Ecto neural progenitor cell (in vitro differentiated cells): ENCODE measurements at places on chromosomes 1 and 21.

DNA sequence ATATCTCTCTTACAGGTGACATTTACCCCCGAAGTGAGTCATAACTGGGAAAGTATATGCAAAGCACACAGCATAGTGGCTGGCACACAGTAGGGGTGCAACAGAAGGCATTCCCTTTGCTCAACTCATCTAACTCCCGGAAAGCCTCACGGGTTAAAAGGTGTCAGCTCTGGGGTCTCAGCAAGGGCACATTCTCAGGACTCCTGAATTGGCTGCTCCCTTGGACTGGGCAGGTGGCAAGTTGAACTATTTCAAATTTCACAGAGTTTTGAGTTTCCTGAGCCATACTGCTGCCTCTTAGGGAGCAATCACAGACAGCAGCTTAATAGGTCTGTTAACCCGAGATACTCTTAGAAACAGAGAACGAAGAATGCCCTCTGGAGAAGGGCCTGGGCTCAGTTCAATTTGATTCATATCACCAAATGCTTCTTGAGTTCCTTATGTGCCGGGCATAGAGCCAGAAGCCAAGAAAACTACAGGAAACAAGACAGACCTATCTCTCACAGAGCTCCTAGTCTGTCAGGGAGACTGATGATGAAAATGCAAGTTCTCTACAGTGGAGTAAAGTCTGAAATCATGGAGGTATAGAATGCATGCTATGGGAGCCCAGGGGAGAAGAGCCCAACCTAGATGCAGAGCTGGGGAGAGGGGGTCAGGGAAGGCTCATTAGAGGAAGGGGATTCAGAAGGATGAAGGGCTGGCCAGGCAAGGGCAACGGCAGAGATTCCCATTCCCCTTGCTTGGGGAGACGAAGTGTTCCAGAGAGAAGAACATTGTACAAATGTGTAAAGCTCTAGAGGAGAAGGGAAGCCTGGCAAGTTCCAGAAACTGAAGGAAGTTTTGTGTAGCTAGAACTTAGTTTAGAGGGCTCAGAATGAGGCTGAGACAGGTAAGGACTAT, 143.9 kb upstream of the HMGB4 start:
- DNase-seq = peak; percentile 34

GRCh38 chr1:190068304-190068703, 409.4 kb downstream of the BRINP3 start:
- no peak for DNase-seq

DNA sequence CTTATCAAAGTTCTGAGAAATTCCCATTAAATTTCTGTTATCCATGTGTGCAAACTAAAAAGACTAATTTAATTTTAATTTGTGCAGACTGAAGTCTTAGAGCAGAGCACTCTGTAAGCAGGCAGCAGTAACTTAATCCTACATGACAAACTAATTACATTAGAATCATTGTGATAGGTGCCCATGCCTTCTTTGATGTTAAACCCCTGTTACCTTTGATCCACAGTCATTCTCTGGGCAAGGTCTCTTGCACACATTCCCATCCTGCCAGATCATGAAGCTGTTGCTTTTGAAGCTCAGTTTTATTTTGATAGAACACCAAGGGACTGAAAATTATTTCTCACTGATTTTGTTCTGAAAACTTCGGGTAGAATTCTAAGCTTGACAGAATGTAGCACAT, 77.2 kb downstream of the BCAR3 start:
- no peak for DNase-seq

- no peak for DNase-seq
Measured at GRCh38 chr1:3879099-3879498, 21.0 kb downstream of the C1orf174 start.

DNA sequence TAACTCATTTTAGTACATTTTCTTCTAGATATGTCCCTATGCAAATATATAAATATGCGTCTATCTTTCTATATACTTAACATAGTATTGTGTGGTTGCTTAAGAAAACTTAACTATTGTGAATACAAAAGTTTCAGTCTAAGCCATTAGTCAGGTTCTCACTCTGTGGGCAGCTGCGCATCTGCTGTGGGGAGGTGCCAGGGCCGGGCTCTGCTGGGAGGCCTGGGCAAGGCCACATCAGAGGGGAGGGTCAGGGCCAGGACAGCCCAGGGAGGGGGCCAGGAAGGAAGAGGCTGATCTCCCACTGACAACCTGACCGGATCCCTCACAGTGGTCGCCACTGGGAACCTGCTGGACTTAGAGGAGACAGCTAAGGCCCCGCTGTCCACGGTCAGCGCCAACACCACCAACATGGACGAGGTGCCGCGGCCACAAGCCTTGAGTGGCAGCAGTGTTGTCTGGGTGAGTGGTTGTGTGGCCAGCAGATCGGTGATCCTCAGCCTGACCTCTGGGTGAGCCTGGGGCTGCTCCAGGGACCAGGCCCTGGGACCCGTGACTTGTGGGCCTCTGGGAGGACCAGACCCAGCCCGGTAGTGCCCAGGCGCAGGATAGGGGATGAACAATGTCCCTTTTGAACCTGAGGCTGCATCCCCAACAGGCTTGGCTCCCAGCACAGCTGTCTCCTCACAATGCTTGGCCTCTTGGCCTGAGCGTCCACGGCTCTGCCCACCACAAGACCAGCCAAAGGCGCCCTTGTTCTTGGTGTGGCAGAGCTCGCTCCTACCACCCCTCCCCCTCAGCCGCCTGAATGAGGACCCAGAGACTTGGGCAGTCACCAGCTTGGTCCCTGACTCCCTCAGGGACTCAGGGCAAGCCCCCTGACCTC, 20.2 kb downstream of the LDLRAP1 start:
- DNase-seq = no peak

DNA sequence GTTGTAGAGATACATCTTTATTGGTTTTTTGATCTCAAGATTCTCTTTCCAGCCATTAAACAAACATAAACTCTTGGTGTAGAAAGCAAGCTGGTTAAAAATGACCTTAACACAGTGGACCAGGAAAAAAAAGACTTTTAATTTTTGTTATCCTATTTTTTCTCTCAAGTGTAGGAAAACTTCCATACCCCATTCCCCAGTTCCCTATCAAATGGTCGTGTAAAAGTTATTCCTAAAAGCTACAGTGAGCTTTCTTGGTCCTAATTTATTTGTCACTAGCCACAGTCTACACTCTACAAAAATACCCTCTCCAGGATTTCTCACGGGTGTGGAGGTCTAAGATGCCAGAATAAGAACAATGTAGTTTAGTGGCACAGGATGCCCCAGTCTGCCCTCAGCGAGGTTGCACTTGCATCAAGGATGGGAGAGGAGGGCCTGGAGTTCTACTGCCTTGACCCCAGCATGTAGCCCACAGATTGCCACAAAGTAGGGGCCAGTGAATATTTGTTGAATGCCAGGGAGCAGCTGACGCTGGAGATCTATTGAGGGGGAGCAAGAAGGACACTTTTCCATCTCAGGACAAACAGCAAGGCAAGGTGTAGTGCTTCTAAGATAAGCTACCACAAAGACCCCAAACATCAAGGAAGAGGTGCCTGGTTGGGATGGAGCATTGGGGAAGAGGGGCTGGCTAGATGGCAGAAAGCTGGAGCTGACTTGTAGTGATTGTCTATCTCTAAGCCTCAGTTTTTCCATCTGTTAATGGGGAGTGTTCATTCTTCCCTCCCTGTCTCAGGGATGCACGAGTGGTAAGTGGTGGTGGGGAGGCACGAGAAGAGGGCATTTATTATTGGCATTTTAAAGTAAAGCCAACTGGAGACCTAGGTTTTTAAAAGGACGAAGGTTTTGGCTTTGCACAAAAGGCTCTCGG, 1.8 kb downstream of the MYCL start:
- no peak for DNase-seq

DNA sequence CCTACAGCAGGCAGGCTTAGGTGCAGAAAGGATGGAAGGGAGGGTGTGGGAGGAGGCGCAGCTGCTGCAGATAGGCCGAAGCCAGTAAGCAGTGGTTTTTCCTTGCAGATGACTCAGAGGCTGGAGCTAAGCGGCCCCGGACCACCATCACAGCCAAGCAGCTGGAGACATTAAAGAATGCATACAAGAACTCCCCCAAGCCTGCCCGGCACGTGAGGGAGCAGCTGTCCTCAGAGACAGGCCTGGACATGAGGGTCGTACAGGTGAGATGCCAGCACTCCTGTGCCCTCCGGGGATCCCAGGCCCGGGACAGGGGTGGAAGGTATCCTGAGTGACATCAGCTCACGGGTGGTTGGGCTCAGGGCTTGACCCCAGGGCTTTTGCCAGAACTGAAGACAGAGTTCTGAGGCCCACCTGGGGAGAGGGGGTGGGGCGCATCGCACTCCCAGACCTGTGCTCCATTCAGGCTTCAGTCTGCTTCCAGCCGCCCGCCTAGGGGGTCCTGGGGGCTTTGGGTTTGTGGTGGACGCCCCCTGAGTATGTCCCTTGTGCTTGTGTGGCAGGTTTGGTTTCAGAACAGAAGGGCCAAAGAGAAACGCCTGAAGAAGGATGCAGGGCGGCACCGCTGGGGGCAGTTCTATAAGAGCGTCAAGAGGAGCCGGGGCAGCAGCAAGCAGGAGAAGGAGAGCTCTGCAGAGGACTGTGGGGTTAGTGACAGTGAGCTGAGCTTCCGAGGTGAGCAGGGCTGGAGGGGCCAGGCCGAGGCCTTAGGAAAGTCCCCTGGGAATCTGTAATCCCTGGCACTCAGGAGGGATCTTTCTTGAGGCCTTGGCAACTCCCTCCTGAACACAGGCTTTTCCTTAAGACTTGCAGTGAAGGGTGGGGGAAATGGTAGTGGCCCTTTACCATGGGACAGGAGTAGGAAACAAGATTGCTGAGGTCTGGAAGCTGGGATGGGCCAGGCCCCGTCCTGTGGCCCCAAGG, 41.5 kb downstream of the LHX4 start:
- DNase-seq = no peak

- no peak for DNase-seq
Measured at GRCh38 chr1:235160383-235160956, 580 bp downstream of the RBM34 start.

DNA sequence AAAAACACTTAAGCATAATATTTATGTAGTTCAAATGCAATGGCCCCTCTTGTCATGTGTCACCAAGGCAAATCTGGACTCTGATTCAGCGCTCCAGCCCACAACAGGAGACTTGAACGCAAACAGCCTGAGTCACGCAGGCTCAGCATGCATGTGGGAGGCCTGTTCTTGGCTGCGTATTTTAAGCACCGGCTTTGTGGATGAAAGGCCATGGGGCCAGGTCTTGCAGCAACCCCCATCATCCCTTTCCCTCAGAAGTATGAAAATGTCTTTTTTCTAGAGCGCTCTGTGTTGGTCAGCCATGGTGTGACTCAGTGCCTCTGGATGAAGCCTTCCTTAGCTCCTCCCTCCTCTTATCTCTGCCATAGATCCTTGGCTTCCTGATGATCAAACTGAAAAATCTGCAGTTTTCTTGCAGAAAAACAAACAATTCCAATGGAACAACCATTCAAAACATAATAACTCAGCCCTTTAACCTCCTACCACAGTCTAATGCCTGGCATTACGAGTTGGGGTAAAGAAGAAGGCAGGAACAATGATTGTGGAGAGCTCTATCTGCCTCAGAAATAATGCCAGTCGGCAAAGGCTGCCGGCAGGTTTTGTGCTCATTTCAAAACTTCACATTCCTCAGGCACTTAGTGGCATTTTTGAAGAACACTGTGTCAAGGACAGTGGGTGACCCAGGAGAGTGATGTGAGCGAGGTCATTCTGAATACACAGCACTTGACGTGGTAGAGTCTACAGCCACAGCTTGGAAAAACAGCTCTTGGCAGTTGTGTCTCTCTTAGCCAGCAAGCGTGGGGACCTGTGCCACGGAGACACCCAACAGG, 167.5 kb downstream of the CLIC6 start:
- DNase-seq = no peak

DNA sequence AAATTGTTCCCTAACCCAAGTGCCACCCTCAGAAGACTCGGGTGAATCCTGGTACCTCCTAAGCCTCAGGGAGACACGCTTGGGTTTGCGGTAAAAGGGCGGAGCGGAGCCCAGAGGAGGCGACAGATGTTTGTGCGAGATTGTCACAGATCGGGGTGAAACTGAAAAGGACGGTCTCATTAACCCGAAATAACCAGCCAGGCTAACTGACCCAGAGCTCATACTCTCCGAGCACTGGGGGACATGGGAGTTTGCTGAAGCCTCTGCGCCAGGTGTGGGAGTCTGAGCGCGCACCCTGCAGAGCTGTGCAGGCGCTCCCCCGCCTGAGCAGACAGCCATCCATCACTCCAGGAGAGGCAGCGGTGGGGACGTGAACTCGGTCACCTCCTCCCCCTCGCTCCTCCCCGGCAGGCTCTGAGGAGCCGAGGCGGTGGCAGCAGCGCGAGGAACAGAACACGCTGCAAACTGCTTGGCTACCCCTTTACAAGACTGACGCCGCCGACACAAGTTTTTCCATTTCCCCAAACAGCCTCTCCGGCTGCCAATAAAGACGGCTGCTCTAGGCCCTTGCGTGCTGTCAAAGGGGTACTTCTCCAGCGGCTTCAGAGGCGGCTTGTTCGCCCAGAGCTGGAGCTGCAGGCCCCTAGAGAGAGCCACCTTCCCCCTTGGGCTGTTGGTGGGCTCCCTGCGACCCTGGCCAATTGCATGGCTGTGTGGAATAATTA, 43.5 kb downstream of the RRAGC start:
- DNase-seq = peak; percentile 51

DNA sequence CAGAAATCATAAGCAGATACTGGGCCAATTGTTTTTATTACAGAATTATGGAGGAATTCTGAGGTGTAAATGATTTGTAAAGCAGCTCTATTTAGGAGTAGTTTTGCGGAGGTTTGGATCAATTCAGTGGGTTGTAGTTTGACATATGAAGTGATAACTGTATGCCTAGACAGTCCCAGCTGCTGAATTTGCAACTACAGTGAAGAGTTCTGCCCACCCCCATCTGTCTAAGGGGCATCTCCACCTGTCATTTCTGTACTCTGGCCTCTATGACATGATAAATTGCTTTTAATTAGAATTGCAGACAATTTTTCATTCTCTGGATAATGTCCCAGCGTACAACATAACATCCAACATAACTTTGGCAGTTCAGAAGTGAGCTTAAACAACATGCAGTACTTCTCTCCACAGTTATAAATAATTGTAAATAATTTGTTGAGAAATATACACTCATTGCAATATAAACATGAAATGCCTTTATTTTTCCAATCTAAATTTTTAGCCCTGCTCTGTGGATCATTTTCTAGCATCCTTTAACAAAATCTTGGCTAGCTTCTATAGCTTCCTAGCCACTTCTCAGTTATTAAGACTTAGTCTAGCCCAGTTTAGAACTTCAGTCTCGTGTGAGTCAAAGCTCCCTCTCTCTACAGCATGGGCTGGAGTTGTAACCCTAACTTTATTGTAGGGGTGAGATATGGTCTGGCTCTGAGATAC, 52.3 kb downstream of the PDE4B start:
- no peak for DNase-seq

GRCh38 chr1:55197099-55197498, 18.1 kb downstream of the USP24 start:
- DNase-seq = no peak
